H1 (cell line): ENCODE measurements at places on chromosomes 11 and 22. TPM values are rescaled to one million over a fixed set of nuclear protein-coding genes. Genes with fewer than 3 reads are reported as not detected.

OR4D5 gene
- not detected in 2 replicates for polyA plus RNA-seq

DNA sequence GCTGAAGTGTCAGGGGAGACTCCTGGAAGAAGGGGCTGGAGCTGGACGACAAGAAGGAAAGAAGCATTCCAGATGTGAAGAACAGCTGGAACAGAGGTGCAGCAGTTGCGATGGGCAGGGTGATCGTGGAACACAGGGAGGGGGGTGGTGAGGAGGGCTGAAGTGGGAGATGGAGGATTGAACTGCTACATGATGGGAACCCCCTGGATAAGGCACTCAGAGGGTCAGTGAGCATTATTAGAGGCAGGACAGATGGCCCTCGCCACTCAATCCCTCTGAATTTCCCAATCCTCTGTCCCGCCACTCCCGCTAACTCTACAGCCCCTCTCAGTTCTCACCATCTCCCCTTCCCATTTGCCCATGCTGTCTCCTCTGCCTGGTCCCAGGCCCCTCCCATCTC lies 14.0 kb downstream of the SERPINH1 start:
- H3K4me1 ChIP-seq, result peaks cover 4% of the 10 kb centered on the region
- no peak overlapping the region for H3K4me3 ChIP-seq
- no peak for DNase-seq
- H3K36me3 ChIP-seq, result peaks cover 21% of the 10 kb centered on the region

DNA sequence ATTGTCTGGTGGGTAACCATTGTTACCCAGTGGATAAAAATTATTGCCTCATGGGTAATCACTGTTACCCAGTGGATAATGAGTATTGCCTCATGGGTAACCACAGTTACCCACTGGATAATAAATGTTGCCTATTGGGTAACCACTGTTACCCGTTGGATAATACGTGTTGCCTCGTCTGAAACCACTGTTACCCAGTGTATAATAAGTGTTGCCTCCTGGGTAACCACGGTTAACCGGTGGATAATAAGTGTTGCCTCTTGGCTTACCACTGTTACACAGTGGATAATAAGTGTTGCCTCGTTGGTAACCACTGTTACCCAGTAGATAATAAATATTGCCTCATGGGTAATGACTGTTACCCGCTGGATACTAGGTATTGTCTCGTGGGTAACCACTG lies 20.9 kb upstream of the NXPE4 start:
- H3K4me3 ChIP-seq, result no peak overlapping the region
- no peaks in the 10 kb centered on the region for H3K27me3 ChIP-seq
- no peak for DNase-seq
- H3K4me1 ChIP-seq, result no peaks in the 10 kb centered on the region

DNA sequence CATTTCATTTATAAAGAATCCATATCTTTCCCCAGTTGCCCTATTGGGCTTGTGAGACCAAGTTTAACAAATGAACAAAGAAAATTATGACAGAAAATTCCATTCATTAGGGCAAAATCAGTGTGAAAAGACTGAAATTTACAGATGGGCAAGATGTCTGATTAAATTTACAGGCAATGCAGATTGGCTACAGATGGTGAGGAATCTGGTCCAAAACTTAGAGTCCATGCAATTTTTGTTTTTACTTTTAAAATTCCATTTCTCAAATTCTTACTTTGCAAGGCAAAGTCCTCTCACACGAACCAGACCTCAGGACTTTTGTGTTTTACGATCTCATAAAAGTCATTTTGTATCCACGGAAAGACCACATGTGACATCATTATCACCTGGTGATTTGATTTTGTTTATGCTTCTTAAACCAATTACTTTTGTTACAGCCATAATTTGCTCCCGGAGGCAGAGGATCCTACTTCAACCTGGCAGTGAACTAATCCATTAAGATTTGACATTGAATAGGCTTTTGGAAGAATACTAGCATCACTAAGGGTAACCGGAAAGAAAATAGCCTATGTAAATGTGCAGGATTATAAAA lies 843.7 kb upstream of the CHORDC1 start:
- H3K4me1 ChIP-seq, result no peaks in the 10 kb centered on the region
- H3K27ac ChIP-seq, result no peak overlapping the region
- no peak overlapping the region for H3K4me3 ChIP-seq
- no peaks in the 10 kb centered on the region for H3K27me3 ChIP-seq
- H3K36me3 ChIP-seq, result no peaks in the 10 kb centered on the region
- no peak for DNase-seq

DNA sequence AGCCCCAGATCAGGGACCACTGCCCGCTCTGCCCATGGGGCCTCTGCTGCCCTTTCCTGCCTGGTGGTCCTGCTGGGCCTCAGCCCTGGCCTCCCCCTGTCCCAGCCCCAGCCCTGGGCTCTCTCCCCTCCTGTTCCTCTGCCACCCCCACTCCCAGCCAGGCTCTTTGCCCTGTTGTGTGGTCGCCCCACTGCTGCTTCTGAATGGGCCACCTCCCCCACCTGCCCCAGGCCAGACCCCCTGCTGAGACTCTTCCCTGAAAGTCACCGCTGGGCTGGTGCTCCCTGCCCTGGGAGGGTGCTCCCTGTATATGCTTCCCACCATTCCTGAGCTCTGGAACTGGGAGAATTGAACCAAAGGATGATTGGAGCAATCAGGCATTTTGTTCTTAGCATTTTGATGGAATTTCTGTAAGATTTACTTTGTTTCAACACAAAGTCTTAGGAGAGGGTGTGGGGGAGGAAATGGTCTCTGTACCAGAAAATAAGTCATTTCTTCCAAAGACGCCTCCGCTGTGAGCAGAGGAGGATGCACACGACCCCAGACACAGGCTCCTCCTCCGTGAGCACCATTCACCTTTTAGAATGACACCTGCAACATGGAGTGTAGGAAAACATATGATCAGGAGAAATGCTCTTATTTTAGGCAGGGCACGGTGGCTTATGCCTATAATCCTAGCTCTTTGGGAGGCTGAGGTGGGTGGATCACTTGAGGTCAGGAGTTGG lies 5.2 kb downstream of the APOBEC3B start:
- no peak overlapping the region for H3K4me3 ChIP-seq
- H3K27ac ChIP-seq, result no peak overlapping the region
- no peaks in the 10 kb centered on the region for H3K27me3 ChIP-seq
- no peaks in the 10 kb centered on the region for H3K36me3 ChIP-seq
- peaks cover 9% of the 10 kb centered on the region for H3K4me1 ChIP-seq
- DNase-seq, result no peak

DNA sequence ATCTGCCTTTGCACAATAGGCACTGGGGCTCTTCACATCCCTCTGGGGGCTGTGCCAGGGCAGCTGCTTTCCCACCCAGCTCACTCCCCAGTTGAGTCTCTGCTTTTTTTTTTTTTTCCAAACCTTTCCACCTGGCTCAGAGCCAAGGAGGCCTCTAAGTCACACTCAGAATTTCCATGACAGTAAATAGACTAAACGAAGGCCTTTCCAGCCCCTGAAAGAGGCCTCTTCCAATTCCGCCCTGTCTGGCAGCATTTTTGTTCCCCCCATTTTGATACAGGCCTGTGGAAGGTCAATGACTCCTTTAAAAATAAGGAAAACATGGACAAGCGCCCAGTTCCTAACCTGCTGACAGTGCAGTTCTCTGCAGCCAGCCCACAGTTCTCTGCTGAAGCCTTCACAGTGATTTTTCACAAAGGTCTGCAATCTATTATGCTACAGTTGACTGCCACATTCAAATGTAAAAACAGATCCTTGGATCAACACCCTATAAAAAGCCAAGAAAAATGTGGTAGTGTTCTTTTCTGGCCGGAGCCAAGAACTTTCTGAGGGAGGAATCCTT lies 107.5 kb upstream of the SESN3 start:
- DNase-seq, result peak; percentile 55
- no peaks in the 10 kb centered on the region for H3K36me3 ChIP-seq
- no peaks in the 10 kb centered on the region for H3K27me3 ChIP-seq
- H3K4me1 ChIP-seq, result peaks cover 5% of the 10 kb centered on the region

- H3K4me1 ChIP-seq, result no peaks in the 10 kb centered on the region
- no peaks in the 10 kb centered on the region for H3K36me3 ChIP-seq
- DNase-seq, result no peak
- H3K27me3 ChIP-seq, result no peaks in the 10 kb centered on the region
- H3K4me3 ChIP-seq, result no peak overlapping the region
These were observed 28.4 kb downstream of the CCDC90B start for GRCh38 chr11:83257761-83258168.

- no peaks in the 10 kb centered on the region for H3K27me3 ChIP-seq
- H3K36me3 ChIP-seq, result no peaks in the 10 kb centered on the region
- no peak overlapping the region for H3K4me3 ChIP-seq
- no peak overlapping the region for H3K27ac ChIP-seq
- H3K4me1 ChIP-seq, result no peaks in the 10 kb centered on the region
- no peak for DNase-seq
These were observed 31.0 kb downstream of the PACS1 start for GRCh38 chr11:66101066-66101464.

DNA sequence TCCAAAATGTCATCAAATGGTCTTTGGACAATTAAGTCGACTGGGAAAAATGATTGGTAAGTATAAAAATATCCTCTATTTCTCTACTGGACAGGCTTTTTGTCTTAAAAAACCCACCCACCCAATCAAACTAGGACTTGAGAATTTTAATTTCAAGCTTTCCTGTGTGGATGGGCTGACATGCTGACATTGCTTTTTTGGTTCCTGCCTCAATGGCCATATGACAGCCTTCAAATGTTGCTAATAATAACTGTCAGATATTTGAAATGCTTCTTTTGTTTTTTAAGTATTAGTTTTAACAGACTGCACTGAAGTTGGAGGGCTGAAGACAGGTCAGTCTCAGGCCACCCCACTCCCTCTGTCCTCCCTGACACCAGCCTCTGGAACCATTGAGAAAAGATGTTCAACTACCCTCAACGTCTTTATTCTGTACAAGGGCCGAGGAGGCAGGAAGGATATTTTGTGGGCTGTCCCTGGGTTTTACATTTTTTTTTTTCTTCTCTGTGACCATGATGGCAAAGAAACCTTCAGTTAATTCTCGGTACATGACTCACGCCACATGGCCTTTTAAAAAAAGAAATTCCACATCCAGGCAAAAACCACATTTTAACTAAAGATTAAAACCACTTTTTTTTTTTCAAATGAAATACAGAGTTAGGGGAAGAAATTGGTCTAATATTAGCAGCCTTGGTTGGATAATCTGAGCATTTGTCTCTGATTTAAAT lies 130.4 kb downstream of the SLC1A2 start:
- H3K4me1 ChIP-seq, result no peaks in the 10 kb centered on the region; the same call in 1 of the 2 replicates
- no peaks in the 10 kb centered on the region for H3K36me3 ChIP-seq
- no peak for DNase-seq
- H3K27ac ChIP-seq, result no peak overlapping the region
- no peak overlapping the region for H3K4me3 ChIP-seq
- H3K27me3 ChIP-seq, result no peaks in the 10 kb centered on the region
